ENCODE measurements at places on chromosomes 13 and 19.

DNA sequence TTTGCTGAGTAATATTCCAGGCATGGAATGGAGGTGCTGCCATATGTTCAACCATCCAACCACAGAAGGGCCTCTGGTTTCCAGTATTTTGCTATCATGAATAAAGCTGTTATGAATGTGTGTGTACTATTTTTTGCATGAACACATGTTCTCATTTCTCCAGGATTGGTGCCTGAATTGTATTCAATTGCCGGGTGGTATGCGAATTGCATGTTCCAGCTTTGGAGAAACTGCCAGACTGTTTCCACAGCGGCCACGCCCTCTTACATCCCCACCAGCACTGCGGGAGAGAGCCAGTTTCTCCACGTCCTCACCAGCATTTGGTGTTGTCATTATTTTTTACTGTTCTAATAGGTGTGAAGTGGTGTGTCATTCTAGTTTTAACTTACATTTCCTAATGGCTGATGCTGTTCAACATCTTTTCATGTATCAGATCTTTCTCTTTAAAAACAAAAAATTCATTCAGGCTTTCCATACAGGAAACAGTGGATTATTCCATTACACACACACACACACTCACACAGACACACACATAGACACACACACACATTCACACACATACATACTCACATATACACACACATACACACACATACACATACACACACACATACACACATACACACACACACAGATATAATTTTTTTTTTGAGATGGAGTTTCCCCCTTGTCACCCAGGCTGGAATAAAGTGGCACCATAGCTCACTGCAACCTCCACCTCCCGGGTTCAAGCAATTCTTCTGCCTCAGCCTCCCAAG, 154.1 kb downstream of the PTPRS start:
- no peak for DNase-seq

DNA sequence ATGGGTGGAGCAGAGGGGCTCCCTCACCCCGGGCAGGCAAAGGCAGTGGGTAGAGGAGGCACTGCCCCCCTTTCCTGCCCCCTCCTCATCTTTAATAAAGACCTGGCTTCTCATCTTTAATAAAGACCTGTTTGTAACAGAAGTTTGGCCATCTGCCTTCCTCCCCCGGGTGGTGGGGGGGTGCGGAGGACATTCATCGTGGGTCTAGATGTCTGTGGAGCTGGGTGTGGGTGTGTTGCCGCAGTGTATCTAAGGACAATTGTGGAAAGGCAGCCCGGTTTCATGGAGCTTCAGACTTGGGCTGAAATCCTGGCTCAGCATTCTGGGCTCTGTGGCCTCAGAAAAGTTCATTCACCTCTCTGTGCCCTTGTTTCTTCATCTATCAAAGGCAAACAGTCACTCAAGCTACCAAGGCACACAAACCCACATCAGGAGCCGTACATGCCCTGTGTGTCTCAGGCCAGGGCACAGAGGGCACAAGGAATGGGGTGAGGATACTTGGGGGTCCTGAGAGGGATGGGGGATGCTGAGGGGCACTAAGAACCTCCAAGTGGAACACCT, 8.8 kb upstream of the SWSAP1 start:
- no peak for DNase-seq

DNA sequence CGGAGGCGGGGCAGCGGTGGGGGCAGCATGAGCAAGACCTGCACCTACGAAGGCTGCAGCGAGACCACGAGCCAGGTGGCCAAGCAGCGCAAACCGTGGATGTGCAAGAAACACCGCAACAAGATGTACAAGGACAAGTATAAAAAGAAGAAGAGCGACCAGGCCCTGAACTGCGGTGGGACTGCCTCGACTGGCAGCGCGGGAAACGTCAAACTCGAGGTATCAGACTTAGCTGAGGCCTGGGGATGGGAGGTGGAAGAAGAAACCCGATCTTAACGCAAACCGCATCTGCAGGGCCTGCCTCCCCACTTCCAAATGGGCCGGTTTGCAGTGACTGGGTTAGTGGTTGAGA, 693 bp downstream of the RFXAP start:
- DNase-seq: no peak

- no peak for DNase-seq
These were observed 109.2 kb downstream of the OLFM4 start for GRCh38 chr13:53137779-53138178.
